ENCODE measurements at places on chromosomes 5 and 9.

GRCh38 chr9:18721267-18721994 lies 247.5 kb downstream of the ADAMTSL1 start:
- no peak for DNase-seq

DNA sequence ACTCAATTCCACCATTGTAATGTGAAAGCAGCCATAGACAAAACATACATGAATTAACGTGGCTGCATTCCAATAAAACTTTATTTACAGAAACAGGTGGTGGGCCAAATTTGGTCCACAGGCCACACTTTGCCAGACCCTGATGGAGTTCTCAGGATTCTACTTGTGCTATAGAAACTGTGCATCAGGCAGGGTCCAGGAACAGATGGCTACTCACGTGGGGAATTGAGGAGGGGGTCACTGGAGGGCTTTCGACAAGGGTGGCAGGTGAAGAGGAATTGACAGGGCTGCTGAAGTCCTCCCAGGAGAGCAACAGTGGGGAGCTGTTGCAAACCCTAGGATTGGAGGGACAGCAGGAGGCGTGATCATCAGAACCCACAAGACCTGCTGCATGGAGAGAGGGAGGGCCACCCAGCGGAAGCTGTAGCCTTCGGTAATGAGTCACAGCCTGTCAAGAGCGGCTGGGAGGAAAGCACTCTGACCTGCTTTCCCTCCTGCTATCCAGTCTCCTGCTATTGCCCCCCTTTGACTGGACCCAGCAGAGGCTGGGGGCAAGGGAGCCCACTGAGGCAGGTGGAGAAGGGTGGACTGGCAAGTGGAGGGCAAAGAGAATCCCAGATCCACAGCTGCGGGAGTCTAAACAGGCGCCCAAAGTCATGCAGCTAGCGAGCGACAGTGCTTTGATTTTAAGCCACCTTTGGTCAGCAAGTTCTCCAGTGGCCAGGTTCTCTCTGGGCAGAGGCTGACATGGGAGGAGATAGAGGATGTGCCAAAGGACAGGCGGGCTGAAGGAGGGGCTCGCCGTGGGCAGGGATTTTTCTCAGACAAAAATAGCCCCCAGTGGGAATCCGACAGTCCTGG lies 138.3 kb upstream of the SMIM23 start:
- no peak for DNase-seq

DNA sequence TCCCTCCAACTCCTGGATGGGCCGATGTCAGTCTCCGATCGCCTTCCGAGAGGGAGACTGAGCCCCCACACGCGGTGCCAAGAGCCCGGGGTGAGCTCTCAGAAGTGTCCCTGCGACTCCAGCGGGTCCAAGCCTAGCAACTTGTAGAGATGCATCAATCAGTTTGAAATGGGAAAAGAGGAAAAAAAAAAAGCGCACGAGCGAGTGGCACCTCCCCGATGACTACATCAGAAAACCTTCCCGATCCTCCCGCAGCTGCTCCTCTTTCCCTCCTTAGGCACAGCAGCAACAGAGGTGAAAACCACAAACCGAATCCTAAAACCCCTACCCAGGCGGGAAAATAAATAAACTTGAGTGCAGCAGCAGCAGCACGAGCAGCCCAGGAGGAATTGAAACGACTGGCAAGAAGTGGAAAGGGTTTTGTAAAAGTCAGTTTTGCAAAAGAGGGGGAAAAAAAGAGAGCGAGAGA lies 1.0 kb upstream of the EFNA5 start:
- DNase-seq: peak; percentile 68

GRCh38 chr9:34381323-34381722 lies 4.6 kb upstream of the MYORG start:
- no peak for DNase-seq

DNA sequence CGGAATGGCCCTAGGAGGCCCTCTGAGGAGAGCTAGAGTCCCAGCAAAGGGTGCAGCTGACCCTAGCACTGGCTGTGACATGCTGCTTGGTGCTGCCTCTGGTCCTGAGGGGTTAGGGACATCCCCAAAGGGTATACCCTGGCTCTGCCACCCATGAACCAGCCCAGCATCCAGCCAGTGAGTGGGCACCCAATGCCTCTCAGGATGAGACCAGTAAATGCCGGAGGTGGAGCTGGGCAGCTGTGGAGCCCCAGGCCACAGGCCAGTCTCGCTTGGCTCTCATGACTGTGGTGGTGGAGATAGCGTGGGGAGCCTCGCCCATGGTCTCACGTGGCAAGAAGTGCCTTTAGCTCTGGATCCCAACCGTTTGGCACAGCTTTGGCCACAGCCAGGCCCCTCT lies 3.7 kb upstream of the CEL start:
- no peak for DNase-seq

GRCh38 chr9:91935805-91936514 lies 14.1 kb downstream of the ROR2 start:
- DNase-seq: no peak

DNA sequence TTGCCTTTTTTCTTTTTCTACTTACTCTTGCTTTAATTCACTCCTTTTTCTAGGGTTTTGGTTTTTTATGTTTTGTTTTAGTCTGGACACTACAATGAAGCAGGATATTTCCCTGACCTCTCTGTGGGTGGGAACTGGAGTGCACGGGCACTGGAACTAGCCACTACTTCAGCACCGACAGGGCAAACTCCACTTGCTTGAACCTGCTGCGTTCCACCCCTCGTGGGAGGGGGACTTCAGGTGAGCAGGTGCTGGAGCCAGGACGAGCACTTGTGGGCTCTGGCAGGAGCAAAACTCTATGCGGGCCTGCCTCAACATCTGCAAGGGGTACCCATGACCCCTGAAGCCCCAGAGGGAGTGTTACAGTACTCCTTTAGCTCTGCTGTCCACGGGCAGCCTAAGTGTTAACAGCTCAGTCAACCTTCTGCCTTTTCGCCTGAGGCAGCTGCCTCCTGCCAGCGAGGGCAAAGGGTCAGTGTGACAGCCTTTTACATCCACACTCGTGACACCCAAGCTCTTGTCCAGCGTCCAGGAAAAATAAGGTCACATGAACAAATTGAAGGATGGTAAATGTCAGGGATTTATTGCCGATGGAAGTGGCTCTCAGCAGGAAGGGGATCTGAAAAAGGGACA lies 144.1 kb upstream of the NFIL3 start:
- DNase-seq: no peak

DNA sequence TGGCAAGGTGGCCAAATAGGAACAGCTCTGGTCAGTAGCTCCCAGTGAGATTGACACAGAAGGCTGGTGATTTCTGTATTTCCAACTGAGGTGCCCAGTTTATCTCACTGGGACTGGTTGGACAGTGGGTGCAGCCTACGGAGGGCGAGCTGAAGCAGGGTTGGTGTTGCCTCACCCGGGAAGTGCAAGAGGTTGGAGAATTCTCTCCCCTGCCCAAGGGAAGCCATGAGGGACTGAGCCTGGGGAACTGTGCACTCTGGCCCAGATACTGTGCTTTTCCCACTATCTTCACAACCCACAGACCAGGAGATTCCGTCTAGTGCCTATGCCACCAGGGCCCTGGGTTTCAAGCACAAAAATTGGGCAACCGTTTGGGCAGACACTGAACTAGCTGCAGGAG lies 61.0 kb downstream of the TNFSF8 start:
- no peak for DNase-seq

- DNase-seq: no peak
Measured at GRCh38 chr9:133968428-133968827, 23.7 kb downstream of the VAV2 start.

- DNase-seq: no peak
Measured at GRCh38 chr5:179385914-179386313, 40.7 kb upstream of the ADAMTS2 start.

- DNase-seq: no peak
Measured at GRCh38 chr9:78778861-78779374, 482.0 kb downstream of the PSAT1 start.

- no peak for DNase-seq
Measured at GRCh38 chr5:103093727-103094126, 26.2 kb downstream of the GIN1 start.

DNA sequence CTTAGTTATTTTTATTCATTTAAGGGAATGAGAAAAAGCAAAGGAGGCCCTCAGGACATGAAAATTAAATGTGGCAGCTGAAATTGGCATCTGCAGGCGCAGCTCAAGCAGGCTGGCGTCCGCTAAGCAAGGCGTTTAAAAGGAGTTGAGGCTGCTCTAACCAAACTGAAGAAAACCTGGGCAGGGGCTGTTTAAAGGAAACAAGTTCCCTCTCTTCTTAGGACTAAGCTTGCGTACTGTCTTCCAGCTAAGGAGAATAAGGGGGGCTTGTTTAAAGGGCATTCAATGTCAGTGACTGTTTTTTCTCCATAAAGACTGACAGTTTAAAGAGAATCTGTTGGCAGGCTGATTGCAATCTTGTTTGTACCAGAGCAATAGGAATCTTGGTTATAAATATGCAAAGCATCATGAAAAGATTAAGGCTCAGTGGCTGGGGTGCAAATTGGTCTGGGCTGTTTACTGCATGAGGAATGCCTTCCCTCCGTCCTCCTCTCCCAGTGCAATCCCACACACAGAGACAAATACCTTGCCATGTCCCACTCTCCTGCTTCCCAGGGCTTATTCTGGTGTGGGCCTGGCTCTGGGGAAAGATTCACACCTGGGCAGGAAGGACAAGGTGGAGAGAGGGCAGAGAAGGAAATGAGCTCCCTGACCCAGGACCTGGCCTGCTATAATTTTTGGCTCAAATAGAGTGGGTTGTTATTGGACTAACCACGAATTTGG lies 85.9 kb upstream of the LIFR start:
- DNase-seq: no peak

- DNase-seq: no peak
Measured at GRCh38 chr5:124859027-124859426, 112.6 kb upstream of the ZNF608 start.

DNA sequence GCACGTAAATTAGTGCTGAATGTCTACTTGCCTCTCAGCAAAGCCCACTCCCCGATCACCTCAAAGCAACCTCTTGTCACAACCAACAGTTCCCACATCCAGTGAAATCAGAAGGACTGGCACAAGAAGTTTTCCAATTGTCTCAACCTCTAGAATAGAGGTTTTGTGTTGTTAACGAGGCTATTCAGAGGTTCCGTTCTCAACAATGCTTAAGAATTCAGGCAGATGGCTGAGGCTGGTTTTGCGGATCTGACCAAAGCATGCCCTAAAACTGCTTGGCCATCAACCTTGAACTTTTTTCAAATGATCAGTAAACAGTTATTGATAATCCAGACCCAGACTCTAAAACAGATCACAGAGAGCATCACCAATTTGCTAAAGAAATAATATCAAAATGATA lies 52.9 kb downstream of the MAPKAP1 start:
- DNase-seq: no peak

GRCh38 chr9:93064392-93065134 lies 6.1 kb downstream of the SUSD3 start:
- DNase-seq: no peak

GRCh38 chr5:96052374-96052773 lies 90.7 kb upstream of the ELL2 start:
- DNase-seq: no peak

DNA sequence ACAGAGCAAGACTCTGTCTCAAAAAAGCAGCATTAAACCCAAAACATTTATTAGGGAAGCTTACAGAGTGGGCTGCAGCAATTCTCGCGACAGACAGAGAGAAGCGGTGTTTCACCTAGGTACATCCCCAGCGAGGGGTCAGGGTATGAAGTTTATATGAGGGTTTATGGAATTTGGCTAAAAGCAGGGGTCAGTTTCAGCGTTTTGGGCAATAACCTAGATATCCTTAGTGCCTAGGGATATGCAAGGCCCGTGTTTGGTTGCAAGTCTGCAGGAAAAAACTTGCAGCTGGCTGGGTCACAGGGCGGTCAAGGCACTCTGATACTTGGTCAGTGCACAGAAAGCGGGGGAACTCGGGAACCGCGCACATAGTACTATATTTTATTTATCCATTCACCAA lies 649 bp upstream of the GLE1 start:
- no peak for DNase-seq

DNA sequence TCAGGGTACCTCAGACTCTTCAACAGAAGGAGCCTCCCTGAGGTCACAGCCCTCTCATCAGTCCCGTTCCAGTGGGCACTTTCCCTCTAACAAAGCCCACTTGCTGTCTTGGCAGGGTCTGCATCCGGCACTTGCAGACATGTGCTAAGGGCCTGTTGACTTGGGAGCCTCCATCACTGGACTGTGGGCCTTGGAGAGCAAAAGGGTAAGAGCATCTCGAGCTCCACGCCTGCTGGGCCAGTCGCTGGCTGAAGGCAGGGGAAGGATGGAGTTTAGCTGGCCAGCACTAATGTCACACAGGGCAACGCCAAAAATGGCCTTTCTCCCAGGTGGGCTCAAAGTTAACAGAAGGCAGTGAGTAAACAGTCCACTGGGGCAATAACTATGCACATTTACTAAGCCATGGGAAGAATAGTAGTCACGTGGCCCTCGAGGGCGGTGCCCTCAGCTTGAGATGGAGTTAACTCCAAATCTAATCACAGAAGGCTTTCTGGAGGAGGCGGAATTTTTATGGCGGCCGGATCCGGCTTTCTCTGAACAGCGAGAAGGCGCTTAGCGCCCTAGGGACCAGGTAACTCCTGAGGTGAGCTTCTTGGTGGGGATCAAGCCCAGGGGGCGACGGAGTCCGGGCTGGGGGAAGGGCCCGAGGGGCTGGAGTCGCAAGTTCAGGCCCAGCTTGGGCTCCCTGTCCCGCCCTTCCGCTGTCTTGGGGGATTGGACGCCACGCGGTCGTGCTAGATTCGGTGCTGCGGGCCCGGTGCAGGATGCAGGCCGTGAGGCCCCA lies 2.0 kb upstream of the NSD1 start:
- no peak for DNase-seq

GRCh38 chr9:124789531-124789930 lies 12.6 kb downstream of the OLFML2A start:
- DNase-seq: no peak
